ENCODE measurements at places on chromosomes 2 and 18.

GRCh38 chr2:27155069-27155520, 6.3 kb downstream of the TCF23 start:
- no peak for DNase-seq

DNA sequence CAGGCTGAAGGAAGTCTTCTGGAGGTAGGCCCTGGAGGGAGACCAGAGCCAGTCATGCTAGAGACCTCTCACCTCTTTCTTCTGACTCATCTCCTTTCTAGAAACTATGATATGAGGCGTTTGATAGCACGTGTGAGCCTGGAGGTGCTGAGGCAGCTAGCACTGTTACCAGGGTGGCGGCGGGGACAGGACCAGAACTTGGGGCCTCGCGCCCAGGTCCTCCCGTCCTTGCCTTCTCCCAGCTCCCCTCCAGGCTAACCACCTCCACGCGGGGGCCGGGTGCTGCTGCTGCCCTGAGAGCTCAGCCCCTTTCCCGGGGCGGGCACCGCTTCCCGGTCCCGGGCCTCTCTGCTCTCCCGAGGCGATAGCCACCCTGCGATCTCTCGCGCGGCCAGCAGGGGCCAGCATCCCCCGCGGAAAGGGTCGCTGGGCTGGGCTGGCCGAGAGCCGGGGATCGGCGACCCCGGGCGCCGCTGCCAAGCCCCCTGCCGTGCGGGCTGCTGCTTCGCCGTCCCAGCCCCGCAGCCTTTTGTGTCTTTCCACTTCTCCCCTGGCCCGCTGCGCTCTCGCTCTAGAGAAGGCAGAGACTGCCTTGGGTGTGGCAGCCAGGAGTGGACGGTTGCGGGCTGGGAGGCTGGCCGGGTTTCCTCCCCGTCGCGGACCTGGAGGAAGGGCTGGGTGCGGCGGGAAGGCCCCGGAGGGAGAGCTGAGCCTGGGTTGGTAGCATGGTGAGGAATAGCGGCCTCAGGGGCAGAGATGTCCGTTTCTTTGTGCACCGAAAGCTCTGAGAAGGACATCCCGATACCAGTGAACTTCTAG, 49.1 kb downstream of the TMEM17 start:
- DNase-seq, result peak; percentile 82

DNA sequence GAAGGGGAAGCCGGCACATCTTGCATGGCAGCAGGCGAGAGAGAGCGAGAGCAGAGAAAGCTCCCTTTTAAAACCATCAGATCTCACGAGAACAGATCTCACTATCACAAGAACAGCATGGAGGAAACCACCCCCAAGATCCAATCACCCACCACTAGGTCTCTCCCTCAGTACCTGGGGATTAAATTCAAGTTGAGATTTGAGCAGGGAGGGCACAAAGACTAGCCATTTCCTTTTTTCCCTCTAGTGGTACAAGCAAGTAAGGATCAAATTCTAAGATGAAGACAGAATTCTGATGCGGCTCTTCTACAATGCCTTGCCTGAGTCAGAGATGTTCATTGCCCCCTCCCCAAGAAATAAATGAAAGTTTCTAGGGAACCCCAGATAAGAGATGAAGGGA, 45.6 kb upstream of the ANKRD44 start:
- no peak for DNase-seq

- no peak for DNase-seq
Observed at GRCh38 chr2:71103809-71104208, 26.2 kb downstream of the MCEE start.

- DNase-seq, result no peak
Observed at GRCh38 chr18:6683112-6683876, 46.2 kb upstream of the ARHGAP28 start.

DNA sequence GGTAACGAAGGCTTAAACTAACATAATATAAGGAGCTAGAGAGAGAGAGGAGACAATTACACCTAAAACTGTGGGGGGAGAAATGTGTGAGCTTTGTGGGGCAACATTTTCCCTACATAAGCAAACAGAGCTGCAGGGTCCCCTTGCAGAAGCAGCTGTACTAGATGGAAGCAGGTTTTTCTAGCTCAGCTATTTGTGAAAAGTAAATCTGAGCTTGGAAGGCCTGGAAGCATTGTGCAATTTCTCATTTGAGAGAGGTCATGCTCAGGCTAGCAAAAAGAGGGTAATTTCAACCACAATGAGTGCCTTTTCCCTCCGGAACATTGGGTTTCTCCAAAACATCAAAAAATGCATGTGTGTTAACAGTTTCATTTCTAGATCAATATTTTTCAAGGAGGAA, 130.0 kb downstream of the ARL4C start:
- DNase-seq, result no peak

DNA sequence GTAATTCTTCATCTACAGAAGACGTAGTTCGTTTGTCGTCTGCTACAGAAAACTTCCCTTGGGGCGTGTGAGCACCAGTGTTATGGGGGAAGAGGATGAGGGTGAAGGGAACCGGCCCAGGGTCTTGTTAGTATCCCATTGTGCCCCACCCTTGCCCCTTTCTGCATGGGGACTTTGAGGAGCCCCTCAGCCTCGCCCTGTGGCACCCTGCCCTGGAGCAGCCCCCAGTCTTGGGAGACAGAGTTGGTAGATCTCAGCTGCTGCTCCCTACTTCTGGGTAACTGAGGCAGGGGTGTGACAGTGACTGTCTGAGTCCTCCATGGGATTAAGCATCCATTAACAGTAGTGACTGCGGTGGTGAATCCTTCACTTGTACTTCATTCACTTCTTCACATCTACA, 50.1 kb downstream of the RNF144A start:
- DNase-seq, result no peak

DNA sequence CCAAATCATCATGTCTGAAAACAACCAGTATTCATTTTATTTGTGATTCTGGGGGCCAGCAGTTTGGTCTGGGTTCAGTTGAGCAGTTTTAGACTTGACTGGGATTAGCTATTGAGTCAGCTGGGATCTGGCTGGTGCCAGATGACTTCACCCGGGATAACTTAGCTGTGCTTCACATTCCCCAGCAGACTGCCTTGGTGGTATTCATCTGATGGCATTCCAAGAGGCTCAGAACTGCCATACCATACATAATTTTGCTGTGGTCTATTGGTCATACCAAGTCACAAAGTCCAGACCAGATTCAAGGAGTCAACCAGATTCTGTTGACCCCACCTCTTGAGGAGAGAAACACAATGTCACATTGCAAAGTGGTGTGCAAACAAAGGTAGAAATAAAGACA, 7.8 kb upstream of the FSHR start:
- peak; percentile 32 for DNase-seq

- no peak for DNase-seq
Observed at GRCh38 chr2:201127152-201127511, 11.2 kb downstream of the CFLAR start.

DNA sequence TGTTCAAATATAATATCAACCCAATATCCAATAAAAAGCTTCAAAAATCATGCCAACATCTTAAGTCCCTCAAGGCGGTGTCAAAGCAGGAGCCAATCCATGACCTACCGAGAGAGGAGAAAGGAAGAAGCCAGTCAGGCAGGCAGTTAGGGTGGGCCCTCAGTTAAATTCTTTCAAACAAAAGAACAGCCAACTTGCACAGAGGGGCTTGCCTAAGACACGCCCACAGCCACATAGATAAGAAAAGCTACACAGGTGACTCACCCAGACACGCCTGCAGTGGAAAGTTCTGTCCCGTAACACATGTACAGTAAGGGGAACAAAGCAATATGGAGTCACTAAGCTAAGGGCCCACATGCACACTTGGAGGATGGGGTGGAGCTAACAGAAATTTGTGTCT, 61.3 kb downstream of the SP110 start:
- no peak for DNase-seq

- DNase-seq, result no peak
Observed at GRCh38 chr2:108253106-108253505, 13.3 kb downstream of the SULT1C3 start.

- DNase-seq, result no peak
Observed at GRCh38 chr2:36536776-36537175, 61.2 kb downstream of the FEZ2 start.

- no peak for DNase-seq
Observed at GRCh38 chr2:195594919-195595694, 61.9 kb upstream of the SLC39A10 start.

DNA sequence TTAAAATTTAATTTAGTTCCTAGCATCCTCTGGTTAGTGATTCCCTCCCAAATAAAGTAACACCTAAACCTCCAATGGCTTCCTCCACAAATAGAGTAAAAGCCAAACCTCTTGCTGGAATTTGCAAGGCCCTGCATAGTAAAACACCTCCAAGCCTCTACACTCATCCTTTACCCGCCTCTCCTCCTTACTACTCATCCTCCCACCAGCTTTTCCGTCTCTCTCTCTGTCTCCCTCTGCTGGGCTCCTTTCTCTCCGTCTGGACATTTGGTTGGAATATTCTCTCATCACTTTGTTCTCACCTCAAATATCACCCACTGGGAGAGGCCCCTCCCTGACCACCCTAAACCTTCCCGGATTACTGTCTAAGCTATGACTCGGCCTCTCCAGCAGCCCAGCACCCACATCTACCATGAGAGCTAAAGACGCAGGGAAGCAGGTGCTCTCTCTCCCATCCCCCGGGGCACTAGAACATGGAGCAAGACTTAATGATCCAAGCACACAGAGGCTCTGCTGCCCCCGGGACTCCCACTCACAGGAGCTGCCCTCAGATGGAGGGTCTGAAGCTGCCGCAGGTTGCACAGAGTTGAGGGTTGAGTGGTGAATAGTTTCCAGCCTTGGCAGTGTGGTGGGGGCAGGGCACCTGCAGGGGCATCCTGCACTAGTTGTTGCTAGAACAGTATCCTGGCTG, 167.2 kb downstream of the FBXO15 start:
- no peak for DNase-seq

DNA sequence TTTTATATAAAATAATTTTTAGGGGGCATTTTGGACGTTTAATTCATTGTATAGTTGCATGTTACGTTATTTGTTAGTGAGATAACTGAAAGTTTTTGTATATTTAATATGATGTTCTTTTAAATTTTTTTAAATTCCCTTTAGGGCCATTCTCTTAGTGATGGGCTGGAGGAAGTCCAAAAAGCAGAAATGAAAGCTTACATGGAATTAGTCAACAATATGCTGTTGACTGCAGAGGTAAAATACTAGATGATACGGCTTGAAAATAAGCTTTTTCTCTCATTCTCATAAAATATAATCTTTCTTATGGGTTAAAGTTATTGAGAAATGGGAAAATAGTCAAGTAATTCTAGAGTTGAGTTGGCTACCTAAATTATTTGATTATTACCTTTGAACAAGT, 58.9 kb downstream of the MTX2 start:
- no peak for DNase-seq

GRCh38 chr2:190119923-190120590, 57.5 kb upstream of the MSTN start:
- no peak for DNase-seq

- no peak for DNase-seq
Observed at GRCh38 chr2:237636578-237636977, 9.2 kb downstream of the LRRFIP1 start.

DNA sequence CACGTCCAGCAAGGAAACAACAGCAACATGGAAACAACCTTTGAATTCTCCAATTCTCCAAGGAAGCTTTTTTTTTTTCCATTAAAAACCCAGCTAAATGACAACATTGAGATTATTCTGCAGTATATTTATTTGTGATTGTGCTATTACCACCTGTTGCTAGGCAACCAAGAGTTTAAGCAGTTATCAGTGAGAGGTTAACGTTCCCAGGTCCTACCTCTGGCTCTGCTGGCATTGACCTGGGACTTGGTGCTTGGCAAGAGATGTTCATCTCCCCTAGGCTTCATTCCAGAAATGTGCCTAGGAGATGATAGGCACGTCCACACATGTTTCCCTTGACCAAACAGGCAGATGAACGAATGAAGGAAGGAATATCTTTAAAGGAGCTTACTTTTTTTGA, 157.0 kb downstream of the TDRD15 start:
- DNase-seq, result no peak

DNA sequence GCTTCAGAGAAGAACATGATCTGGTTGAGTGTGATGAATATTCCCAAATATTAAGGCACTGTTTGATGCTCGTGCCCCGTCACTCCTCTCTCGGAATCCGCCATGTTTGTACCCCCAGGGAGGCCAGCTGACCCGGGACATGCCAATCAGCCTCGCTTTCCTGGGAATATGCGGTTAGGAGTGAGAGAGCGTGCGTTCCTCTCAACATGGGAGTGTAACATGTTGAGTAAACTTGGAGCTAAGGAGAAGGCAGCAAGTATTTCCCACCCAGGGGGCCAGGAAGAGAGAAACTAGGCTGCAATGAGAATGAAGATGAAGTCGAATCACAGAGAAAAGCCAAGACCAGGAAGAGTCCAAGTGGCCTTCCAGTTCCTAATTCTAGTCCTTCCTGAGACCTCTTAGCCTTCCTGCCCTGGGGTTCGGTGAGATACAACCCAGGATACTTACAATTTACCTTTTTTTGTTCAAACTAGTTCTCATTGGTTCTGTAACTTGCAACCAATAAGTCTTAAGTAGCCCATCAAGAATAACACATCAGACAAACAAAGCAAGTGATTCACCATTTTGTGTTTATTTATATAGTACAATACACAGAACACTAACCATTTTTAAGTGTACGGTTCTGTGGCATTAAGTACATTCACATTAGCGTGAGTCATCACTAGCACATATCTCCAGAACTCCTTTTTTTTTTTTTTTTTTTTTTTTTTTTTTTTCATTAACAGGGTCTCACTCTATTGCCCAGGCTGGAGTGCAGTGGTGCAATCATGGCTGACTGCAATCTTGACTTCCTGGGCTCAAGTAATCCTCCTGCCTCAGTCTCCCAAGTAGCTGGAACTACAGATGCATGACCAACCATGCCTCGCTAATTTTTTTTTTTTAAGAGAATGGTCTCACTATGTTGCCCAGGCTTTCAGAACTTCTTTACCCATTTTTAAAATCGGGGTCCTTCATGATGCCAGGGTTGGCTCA, 36.4 kb upstream of the SLC1A4 start:
- no peak for DNase-seq

DNA sequence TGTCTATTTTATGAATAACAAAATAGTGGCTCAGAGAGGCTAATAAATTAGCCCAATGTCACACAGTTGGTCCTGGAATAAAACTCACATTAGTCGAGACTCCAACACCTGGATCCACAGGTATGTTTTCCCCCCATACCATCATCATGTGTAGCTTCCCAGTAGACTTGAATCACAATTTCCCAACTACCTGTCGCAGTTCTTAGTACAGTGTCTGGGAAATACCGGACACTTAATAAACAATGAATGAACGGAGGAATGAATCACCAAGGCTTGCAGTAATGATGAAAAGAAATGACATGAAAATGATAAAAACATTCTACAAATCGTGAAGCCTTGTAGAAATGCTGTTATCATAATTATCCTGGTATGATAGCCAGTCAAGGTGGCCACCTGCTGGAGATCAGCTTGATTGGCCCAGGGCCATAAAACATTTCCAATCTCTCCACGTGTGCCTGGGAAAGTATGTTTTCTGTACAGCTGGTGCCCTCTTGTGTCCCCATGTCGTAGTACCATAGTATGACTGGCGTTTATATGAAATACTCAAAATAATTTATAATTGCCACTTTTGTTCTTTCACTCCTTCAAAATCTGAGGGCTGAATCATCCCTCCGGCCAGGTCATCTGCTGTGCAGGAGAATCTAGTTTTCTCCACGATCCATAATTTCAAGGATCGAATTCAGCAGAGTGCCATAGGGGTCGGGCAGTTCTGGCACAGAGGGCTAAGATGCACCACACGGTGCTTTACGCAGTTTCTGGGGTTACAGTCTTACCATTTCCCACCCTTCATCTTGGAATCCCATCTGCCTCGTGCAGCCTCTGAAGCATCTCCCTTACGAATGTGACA, 95.4 kb downstream of the LAMA1 start:
- DNase-seq, result peak; percentile 38

- no peak for DNase-seq
Observed at GRCh38 chr2:15830937-15831549, 109.3 kb upstream of the MYCN start.

Data from AG08395 (cell line).